ENCODE measurements at places on chromosomes 3 and 15. TPM values are rescaled to one million over a fixed set of nuclear protein-coding genes. Genes with fewer than 3 reads are reported as not detected.
A peak's percentile ranks its signal among the peaks of the same experiment; 100 is the strongest.

Gene ARIH2
- total RNA-seq: 73.0 TPM

Gene PLXND1
- total RNA-seq: 22.5 TPM

Gene THSD4
- 31.1 TPM for total RNA-seq

- DNase-seq: no peak
These were observed 26.8 kb upstream of the CSTA start for GRCh38 chr3:122298239-122298638.

- no peak for DNase-seq
These were observed 722.6 kb downstream of the AGBL1 start for GRCh38 chr15:86802244-86802643.

DNA sequence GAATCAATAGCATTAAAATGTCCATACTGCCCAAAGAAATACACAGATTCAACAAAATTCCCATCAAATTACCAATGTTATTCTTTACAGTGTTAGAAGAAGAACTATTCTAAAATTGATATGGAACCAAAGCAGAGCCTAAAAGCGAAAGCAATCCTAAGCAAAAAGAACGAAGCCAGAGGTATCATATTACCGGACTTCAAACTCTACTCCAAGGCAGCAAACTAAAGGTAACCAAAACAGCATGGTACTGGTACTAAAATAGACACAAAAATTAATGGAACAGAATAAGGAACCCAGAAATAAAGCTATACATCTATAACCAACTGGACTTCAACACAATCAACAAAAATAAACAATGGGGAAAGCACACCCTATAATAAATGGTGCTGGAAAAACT lies 167.5 kb downstream of the ADAMTS9 start:
- DNase-seq: no peak

- peak; percentile 88 for DNase-seq
These were observed 95.3 kb downstream of the IGF2BP2 start for GRCh38 chr3:185729337-185730055.

GRCh38 chr3:51670823-51671733 lies at the start of gene TEX264:
Gene TEX264, plus strand, starts transcription at chr3:51671252. Its CDS starts 3,053 bp downstream, at chr3:51674305.
- peak; percentile 71 for DNase-seq

DNA sequence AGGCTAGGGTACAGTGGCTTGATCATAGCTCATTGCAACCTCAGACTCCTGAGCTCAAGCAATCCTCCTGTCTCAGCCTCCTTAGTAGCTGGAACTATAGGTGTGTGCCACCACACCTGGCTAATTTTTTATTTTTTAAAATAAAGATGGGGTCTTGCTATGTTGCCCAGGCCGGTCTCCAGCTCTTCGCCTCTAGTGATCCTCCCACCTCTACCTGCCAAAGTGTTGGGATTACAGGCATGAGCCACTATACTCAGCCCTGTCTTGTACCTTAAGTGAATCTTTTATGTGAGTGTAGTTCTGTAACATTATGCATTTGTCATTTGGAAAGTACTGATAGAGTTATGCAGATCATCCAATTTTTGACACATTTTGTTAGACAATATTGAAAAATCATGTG lies 66.9 kb upstream of the C15orf39 start:
- no peak for DNase-seq

DNA sequence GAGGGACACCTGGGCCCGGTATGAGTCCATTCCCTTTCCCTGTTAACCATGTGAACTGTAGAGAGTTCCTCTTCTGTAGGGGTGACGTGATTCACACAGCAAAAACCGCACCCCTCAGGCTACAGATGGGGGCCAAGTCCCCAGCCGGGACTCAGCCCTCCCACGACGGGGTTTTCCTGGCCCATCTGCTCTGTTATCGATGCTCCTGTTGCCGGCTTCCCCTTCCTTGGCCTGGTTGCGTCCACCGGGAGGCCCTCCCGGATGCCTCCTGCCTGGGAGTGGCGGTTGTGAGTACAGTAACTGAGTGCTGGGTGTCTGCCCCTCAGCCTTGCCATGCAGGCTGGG lies 817 bp upstream of the PLXNA1 start:
- DNase-seq: peak; percentile 27

DNA sequence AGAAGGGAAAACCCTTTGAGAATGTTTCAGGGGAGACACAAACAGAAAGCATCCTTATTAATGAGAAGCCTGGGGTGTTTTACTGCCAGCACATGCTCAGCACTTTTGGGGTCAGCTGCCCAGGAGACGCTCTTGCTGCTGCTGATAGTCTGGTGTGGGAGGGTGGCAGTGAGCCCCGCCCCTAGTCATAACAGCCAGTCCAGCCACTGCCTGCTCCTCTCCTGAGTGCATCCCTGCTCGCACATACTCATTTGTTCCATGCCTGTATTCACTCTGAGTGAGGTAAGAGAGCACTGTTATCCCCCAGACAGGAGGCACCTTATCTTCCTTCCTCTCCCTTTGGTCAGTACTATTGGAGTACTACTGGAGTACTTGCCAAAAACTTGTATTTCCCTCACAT lies 101.3 kb downstream of the ETFA start:
- no peak for DNase-seq

DNA sequence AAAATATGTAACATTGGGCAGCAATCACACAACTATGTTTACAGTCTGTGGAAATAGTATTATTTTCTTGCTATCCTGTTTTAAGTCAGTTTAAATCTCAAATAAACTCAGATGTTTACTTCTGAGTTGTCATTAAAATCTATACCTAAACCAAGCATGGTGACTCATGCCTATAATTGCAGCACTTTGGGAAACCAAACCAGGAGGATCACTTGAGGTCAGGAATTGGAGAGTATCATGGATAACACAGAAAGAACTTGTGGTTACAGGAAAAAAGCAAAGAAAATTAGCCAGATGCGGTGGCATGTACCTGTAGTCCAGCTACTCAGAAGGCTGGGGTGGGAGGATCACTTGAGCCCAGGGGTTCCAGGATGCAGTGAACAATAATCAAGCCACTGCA lies 631.6 kb upstream of the EPHA6 start:
- no peak for DNase-seq
